ENCODE measurements at places on chromosomes 7 and 10.

GRCh38 chr7:122622682-122623081, 76.2 kb downstream of the RNF133 start:
- peak; percentile 12 for DNase-seq

- DNase-seq, result no peak
These were observed 27.9 kb upstream of the DPYSL4 start for GRCh38 chr10:132158823-132159222.

- no peak for DNase-seq
These were observed 66.7 kb upstream of the PDZD8 start for GRCh38 chr10:117441812-117442443.

DNA sequence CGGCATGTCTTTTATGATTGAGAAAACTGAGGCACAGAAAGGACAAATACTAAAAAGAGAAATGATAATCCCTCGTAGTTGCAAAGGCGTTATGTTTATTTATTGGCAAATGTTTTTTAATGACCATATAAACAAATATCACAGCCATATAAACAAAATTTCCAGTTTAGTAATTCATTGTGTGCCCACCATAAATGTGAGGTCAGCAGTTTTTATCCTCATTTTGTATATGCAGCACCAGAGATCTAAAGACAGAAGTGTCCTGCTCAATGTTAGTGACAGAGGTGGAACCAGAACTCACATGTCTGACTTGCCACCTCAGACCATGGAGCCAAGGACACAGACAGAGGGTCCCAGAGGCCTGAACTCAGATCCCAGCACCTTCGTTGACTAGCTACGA, 14.1 kb downstream of the CNNM1 start:
- no peak for DNase-seq

GRCh38 chr10:98097616-98098015, 36.8 kb upstream of the R3HCC1L start:
- peak; percentile 19 for DNase-seq

DNA sequence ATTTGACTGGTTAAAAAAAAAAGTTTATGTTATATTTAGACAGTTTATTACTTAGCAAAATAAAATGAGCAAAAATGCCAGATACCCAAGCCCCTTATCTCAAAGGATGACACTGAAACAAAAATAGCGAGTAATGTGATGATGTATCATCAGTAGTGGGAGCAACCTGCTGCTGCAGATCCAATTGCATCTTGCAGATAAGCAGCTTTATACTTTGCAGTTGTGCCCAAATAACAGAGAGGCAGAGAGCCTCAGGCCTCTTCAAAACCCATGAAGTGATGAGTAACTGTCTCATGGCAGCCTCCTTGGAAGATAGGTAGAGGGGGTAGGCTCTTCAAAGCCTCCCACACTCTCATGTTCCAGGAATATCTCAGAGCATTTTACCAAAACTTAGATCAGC, 468.2 kb upstream of the LRRTM3 start:
- DNase-seq, result no peak

GRCh38 chr10:125609859-125610258, 73.1 kb downstream of the TEX36 start:
- DNase-seq, result no peak

DNA sequence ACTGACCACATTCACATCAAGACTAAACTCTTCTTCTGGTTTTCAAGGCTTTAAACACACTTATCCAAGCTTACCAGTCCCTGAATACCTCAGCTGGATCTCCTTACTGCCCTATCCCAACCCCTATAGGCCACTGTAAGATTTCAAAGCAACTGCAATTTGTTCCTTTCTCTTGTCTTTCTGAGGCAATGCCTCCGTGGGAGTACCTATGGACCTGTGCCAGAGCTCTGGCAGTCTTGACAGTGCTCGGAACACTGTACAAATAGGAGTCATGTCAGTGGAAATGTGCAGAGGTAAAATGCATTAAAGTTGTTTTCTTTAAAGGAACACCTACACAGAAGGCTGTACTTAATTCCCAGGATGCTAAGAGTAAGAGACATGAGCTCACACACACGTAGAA, 124.7 kb downstream of the CNOT4 start:
- DNase-seq, result no peak

DNA sequence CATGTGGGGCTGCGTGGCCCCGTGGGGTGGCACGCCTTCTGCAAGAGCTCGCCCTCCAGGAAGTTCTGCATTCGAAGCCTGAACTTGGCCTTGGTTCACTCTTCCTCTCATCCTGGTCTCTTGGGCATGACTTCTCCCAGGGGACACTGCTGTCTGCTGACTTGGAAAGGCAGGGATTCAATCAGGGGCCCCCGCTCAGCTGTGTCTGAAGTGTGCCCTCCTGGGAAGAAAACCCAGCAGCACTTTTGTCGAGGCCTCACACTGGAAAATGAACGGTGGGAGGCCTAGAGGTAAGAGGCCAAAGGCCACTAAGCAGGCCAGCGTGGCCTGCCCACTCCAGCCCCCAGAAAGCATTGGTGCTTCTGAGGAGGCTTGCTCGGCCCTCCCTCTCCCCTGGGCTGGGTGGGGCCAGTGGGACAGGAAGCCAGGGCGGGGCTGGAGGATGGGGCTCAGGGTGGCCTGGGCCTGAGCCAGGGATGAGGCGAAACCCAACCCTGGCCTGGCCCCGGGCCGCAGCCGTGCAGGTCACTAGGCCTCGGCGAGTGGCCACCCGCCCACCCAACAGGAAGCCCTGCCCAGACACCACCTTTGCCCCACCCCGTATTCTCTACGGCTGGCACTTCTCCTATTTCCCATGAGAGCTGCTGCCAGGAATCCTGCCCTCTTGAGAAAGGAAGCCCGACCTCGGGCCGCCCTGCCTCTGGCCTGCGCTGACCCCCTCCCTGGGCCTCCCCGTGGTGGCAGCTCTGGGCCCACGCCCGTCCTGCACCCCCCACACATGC, 81.1 kb downstream of the ZMIZ1 start:
- DNase-seq, result no peak

DNA sequence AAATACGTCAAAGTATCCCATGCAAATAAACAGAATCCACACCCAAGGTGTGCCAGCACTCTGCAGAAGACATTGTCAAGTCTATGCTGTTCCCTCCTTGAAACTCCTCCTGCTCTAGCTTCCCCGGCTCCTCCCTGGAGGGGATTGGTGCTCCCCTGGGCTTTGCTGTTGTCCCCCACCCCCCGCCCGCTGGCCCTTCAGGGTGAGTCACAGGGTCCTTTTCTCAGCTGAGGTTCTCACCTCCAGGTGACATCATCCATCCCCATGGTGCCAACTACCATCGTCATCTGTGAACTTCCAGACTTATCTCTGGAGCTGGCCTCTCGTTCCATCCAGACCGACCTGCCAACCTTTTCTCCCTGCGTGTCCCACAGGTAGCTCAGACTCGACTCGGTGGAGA, 77.0 kb downstream of the ITIH5 start:
- DNase-seq, result no peak

- no peak for DNase-seq
These were observed 559 bp downstream of the TRA2A start for GRCh38 chr7:23531050-23531793.

All from retina (tissue), 1 donor.